ENCODE measurements at places on chromosomes 1 and 21.

- DNase-seq: no peak
Measured at GRCh38 chr1:10628685-10629084, 153.9 kb downstream of the PEX14 start.

DNA sequence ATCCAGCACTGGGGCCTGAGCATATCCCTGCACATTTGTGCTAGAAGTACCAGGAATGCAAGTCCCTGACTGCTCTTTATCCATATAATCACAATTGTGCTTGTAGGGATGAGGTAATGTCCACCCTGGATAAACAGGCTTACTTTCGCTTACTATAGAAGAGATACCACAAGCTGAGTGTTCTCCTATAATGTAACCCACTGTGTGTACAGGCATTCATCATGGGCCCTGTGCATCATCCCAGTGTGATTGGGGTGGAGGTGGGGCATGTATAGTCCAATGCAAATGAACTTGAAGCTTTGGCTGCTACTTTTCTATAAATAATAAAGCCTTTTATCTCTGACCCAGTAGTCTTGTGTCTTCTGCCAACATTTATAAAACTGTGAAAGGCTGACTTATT, 69.3 kb downstream of the MAN1A2 start:
- DNase-seq: no peak

DNA sequence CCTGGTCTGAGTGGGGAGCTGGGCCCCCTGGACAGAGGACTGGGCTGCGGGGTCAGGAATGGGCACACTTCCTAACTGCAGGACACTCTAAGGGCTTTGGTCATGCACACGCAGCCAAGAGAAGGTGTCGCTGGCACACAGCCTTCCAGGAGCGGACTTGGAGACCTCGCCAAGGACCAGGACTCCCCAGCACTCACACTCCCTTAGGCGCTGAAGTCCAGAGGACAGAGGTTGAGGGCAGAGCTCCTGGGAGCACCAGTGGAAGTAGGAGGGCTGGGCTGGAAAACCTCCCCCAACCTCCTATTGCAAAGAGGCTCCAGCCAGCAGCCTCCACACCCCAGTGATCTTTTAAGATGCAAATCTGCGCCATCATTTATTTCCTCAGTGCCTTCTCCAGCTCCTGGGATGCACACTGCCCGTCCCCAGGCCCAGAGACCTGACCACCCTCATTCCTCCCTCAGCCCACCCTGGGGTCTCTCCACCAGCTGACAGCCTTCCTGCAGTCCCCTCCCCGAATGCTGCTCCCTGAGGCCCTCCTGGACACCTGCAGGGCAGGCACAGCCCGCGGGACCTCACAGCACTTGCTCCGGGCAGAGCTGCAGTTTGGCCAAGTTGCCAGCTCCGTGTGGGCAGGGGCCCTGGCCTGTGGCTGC, 3.0 kb downstream of the TSPEAR start:
- no peak for DNase-seq

DNA sequence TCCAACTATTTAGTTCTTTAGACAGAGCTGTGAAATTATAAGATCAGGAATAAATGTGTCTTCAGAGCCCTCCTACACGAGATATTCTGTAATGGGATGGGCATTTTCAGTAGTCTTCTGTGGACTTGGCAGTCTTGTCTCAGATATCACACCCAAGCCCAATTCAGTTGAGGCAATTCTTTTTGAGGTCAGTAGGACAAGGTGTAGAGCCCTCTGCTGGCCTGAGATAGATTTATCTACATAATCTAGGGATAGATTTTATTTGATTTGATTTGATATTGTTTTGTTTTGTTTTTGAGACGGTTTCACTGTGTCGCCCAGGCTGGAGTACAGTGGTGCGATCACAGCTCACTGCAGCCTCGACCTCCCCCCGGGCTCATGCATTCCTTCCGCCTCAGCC, 77.5 kb downstream of the FMN2 start:
- DNase-seq: no peak
